ENCODE measurements at places on chromosomes 4 and X.

DNA sequence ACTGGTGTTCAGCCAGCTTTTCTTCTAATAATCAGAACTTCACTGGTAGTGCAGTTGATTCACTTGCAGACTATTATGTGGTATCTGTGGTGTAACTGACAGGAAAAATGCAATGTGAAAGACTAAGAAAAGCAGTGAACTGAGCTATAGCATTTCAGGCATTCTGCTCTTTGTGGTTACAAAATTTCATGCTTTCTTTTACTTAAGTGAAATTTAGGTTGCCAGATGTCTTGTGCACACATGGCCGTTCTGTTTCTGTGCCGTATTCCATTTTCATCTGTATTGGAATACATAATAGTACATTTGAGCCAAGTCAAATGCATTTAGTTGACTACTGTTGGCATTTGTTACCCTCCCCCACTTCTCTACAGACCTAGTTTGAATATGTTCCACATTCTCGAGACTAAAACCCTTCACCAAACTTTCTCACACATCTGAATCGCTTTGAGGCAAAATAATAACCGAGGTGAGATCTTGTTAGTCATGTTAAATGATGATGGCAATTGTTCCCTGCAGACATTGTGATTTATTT is 8.2 kb downstream of the RTL3 start:
- DNase-seq: no peak

DNA sequence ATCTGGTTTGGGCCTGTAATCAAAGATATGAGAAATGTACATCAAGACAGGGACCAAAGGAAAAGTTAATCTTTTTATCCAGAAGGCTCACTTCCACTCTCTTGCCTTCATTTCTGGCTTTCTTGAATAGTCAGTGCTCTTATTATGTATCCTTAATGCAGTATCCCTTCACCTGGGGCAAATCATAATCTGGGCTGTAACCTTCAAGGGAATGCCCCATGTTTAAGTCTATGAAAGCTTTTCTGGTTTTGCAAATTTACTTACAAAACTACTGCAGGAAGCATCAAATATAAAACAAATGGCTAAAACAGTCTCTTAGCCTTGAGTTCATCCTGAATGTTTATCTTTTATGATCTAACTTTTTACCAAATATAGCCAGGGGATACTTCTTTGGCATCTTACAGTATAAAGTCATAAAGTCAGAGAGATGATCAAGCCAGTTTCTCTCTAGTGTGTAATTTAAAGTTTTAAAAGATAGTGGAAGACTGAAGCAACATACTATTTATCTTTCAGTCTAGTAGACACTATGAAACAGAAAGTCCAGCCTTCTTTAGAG is 1214.8 kb downstream of the STIM2 start:
- no peak for DNase-seq

DNA sequence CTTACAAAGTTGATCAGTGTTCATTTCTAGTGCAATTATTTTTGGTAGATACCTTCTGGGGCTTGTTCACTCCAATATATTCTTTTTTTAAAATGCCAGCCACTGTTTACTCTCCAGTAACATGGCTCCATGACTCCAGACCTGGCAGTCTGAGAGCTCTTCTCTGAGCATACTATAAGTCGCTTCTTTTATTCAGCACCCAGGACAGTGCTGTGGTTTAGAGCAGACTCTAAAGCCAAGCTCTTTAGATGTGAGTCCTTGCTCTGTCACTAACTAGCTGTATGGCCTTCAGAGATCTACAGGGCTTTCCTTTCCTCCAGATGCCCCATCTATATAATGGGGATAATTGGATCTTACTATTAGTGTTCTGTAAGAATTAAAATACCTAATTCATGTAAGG is 200.2 kb upstream of the FAM241A start:
- no peak for DNase-seq

DNA sequence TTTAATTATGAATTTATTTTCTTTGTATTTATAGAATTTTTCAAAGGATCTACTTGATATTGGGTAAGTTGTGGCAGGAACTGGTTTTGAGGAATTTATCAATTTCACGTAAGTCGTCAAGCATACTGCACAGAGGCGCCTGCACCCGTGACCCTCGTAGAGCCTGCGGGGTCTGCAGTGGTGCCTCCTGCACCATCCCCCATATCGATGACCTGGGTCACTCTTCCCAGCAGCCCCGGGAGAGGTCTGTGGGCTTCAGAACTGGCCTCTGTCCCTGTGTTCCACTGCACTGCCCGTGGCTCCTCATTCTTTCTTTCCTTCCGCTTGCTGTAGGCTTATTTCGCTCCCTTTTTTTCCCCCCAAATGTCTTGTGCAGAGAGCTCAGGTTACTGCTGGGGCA is 31.5 kb upstream of the CPLX1 start:
- DNase-seq: no peak

DNA sequence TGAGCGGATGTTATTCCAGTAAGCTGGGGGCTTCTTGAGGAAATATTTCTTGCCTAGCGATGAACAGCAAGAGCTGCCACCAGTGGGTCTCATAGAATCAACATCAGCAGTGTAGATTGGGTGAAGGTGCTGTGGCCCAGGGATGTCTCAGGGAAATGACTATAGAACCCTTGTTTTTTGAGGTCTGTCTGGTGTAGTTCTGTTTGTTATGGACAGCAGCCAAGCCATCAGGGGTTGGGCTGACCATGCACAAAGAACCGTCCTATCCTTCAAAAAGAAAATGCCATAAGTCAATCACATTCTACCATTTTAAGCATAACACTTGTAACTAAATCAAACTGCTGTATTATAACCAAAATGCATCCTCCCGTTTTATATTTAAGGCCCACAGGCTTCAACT is 17.3 kb upstream of the C1GALT1C1 start:
- no peak for DNase-seq

DNA sequence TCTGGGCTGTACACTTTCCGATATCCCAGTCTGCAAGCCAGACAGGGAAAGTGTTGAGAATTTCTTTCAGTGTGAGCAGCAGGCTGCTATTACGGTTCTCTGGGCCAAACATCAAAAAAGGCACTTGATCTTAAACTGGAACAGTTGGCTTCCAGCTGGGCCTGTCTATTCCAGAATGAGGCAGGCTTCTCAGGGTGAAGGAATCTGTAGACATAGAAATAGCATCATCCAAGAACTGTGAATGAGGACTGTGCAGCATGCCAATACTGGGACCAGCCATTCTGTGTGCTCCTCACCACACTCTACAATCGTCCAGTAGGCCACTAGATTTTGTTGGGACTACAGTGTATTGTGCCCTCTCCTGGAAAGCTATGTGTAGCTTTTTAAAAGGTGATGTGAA is 31.1 kb downstream of the ART3 start:
- no peak for DNase-seq

DNA sequence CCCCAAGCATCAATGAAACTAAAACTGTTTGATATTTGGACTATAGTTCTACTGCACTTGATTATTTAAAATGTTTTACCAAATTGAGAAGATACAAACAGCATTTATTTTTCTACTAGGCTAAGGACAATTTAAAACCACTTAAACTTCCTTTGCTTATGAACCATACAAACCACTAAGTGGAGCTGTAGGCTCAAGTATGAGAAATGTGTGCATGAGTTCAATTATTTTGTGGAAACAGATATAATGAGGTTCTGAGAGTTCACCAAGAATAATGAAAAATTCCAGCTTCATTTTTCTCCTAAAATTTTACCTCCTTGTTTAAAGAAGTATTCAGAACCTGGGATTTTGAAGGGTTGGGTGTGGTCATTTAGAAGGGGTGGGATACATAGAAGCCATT is 63.1 kb downstream of the SERPINA7 start:
- no peak for DNase-seq

- no peak for DNase-seq
Observed at GRCh38 chr4:169986369-169986768, 39.8 kb downstream of the MFAP3L start.

DNA sequence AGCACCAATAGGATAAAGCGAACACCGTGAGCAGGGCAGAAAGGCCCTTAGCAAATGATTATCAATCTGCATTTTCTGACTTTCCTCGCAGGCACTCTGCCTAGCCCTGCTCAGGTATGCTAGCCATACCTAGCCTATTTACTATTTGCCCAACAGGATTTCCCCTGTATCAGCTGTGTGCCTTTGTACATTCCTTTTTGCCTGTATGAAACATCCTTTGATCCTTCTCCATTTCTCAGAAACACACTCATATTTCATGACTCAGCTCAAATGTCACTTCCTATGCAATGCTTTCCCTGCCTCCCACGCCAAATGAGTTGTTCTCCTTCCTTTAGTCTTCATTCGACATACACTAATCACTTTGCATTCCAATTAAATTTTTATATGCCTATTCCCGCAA is 37.2 kb downstream of the PCDH7 start:
- DNase-seq: no peak

DNA sequence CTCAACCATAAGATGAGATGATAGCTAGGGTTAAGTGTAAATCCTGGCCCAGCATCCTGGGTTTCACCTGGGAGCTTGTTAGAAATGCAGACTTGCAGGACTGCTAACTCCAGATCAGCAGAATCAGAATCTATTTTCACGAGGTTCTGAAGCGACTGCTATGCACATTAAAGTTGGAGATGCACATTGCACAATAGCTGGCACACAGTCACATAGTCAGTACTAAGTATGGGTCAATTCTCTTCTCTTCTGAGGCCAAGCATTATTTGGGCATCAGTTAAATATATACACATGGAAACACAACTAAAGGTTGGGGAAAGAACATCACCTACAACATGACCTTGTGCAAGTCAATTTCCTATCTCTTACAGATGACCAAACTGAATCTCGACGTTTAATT is 155.1 kb upstream of the FGF13 start:
- no peak for DNase-seq

- DNase-seq: no peak
Observed at GRCh38 chr4:84499624-84499982, 511 bp upstream of the NKX6-1 start.

DNA sequence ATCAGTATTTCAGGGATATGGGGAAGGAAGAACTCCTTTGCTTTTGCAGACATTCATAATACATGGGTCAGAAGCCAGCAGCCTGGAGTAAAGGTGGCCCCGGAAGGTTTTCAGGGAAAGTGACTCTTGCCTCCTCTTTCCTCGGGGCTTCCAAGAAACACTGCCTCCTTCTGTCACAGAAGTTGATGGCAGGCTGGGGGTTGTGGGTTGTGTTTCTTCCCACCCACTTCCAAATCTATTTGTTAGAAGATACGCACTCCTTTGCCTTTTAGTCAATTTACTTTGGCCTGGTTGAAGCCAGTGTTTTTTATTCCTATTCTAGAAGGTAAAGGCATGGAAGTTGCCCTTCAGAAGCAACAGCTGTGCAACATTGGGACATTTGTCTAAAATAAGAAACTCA is 19.7 kb downstream of the KIT start:
- no peak for DNase-seq

DNA sequence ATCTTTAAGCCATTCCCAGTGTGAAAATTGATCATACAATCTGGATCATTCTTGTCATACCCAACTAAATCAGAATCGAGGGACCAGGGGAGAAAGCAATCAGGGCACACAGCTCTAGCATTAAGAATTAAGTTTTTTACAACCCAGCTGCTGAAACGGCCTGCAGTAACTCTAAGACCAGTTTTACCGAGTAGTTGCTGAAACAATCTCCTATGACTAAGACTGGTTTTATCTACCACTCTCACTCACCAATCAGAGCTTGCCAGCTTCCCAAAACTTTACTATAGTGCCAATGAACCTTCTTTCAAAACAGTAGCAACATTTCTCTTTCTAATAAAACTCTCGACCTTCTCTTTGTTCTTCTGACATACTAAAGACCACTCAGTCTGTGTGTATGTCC is 2.8 kb upstream of the SAP30 start:
- no peak for DNase-seq

- DNase-seq: no peak
Observed at GRCh38 chrX:63282077-63282476, 69.1 kb downstream of the SPIN4 start.

- DNase-seq: no peak
Observed at GRCh38 chrX:39308126-39308525, 506.9 kb downstream of the MID1IP1 start.

GRCh38 chr4:129189630-129190029 is 93.7 kb downstream of the C4orf33 start:
- no peak for DNase-seq

Data from activated B cell treated with CpG ODN at 0.5 μM for 24 hours (primary cell).